Esophagus squamous epithelium (tissue), 5 donors: ENCODE measurements at places on chromosomes 2 and 18. TPM values are rescaled to one million over a fixed set of nuclear protein-coding genes. Genes with fewer than 3 reads are reported as not detected.

SLC4A5 gene
- 0.76 TPM for total RNA-seq

DNA sequence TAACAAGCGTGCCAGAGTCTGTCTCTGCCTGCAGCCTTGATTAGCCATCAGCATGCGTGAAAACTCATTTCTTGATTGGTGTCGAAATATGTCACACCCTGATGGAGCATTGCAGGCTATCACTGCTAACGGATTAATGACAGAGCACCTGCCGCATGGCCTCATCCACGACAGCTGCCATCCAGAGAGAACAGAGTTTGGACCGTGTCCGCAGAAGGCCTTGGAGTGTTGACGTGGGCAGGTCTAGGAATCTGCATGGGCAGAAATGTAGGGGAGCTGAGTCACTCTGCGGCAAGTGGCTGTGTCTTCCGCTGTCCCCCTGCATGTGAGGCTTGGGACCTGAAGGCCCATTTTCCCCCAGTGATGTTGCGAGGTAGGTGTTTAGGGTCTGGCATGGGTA, 43.0 kb downstream of the KLHL29 start:
- no peak for DNase-seq

- no peak for DNase-seq
These were observed 8.2 kb upstream of the CLIP4 start for GRCh38 chr2:29106980-29107388.

DNA sequence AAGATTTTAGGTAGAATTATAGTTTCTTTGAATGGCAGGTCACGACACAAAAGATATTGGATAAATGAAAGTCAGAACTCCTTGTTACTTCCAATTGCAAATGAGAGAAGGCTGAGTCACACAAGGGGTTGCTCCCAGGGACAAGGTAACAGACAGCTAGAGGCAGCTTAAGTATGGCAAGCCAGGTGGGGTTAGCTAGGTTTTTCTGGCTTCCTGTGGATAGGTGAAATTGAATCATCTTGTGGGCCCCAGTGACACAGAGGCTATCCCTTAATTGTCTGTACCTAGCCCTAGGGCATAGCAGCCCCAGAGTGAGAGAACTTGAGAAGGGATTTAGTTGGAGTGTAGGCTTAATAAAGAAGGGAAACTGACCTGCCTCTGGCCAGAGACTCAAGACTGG, 407.7 kb upstream of the SLC8A1 start:
- DNase-seq: no peak

GAD1 gene
- 0.19 TPM for total RNA-seq

DNA sequence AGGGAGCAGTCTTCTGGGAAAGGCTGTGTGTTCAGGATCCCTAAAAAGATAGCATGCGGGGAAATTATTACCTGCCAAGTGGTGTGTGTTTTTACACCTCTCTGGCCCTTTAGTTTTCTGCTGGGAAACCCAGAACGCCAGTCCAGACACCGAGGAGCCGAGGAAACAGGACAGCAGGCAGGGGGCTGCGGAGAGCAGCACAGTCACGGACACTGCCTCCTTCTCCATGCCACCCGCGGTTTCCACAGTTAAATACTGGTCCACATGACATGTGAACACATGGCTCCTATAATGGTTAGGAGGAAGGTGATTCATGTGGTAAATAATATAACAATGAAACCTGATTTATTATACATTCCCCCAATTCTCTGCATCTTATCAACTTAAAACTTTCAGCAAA, 20.4 kb downstream of the CNOT11 start:
- no peak for DNase-seq

RAB27B gene
- total RNA-seq: 30.5 TPM

ABCG8 gene
- total RNA-seq: not detected

RGPD6 gene
- total RNA-seq: 19.4 TPM
